ENCODE measurements at places on chromosomes 5 and 9.

DNA sequence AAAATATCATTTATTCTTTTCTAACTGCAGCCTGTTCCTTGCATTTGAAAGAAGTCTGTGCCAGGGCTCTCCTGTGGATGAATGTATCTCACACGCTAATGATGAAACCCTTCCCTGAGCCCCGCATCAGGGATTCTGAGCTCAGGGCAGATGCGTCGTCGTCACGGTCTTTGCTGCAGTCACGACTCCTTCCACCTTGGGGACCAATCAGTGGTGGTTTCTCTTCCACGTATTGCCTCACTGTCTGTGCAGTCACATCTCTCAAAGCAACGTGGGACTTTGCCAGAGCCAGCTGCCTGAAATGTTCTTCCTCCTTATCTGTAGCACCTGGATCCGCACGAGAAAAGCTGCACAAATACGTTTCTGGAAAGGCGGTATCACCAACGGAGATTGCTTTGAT, 13.9 kb upstream of the UBE2QL1 start:
- DNase-seq, result no peak

DNA sequence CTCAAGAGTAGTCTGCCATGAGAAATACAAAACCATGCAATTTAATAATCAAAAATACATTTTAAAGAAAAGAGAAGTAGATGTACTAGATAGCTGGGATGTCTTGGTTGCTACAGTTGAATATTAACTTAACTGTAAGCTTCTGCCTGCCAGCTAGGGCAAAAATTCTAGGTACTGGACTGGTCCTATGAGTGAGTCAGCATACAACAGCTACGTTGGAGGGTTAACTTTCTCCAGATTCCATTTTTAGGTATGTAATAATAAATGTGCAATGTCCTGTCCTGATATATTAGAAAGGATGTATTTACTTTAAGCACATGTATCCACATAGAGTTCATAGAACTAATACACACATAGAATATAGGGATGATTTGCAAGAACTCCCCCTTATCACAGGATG, 230.1 kb downstream of the CAAP1 start:
- DNase-seq, result no peak

DNA sequence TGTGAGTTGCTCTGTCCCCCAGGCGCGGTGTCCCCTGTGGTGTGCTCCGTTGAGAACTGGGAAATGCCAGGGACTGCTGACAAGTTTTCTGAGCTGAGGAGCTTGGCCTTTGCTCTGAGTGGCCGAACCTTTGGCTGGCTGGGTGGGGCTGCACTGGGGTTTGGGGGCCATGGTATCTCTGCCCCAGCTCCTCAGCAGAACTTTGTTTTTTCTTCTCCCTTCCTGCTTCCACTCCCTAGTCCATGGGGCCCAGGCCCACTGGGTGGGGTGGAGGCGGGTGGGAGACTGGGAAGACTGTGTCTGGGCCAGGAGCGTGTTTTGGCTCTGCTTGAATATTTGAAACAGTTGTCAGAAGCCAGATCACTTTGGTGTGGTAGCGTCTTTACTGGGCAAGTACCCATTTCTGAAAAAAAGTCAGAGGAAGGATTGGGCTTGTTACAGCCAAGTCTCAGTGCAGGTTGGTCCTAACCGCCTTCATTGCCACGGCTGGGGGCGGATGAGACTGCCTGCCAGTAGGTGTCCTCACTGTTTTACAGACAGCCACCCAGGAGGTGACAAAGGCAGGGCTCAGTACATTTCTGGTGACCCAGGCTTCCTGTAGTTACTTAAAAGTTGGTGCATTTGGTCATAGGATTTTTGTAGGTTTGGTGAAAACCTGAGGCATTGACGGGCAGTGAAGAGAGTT, 92.7 kb downstream of the DAB2IP start:
- no peak for DNase-seq

- no peak for DNase-seq
These were observed 60.1 kb downstream of the CDH18 start for GRCh38 chr5:19927919-19928318.

DNA sequence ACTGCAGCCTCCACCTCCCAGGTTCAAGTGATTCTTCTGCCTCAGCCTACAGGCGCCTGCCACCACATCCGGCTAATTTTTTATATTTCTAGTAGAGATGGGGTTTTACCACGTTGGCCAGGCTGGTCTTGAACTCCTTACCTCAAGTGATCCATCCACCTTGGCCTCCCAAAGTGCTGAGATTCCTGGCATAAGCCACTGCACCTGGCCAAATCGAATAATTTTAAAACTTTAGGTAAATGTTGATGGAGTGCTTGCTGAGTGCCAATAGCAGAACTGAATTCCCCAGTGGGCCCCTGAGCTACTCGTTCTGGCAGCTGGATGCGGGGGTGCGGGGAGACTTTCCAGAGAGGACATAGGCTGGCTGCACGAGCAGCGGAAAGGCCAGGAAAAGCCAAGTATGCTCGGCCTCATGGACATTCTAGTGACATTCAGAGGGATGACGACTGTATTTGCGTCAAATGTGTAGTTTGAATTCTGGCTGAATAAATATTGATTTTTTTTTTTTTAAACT, 16.8 kb downstream of the TRAF2 start:
- no peak for DNase-seq

GRCh38 chr5:150155258-150156026, at the start of gene PDGFRB:
PDGFRB (minus strand) TSS chr5:150155845; CDS start chr5:150137047, 18,798 bp downstream.
- DNase-seq, result no peak

DNA sequence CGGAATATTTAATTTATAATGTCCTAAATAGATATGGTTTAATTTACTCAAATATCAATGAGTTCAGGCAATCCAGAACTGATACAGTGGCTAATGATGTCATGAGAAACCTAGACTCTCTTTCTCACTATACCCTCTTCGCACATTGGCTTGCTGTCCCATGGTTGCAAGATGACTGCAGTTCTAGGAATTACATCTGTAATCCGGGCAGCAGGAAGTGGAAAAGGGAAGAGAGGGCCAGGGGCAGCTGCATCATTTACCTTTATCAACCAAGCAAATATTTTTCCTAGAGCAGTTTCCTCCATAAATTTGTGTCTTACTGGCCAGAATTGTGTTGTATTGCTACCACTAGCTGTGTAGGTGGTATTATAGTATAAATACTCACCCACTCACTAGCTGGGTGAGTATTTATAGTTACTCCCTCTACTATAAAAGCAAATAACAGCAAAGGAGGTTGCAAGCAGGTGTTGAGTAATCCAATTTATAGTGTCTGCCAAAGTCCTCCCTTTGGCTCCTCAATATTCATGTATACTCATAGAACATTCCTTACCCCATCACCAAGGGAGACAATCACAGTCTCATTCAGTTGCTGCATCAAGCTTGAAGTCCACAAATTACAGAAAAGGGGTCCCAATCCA, 168.8 kb downstream of the DROSHA start:
- no peak for DNase-seq

DNA sequence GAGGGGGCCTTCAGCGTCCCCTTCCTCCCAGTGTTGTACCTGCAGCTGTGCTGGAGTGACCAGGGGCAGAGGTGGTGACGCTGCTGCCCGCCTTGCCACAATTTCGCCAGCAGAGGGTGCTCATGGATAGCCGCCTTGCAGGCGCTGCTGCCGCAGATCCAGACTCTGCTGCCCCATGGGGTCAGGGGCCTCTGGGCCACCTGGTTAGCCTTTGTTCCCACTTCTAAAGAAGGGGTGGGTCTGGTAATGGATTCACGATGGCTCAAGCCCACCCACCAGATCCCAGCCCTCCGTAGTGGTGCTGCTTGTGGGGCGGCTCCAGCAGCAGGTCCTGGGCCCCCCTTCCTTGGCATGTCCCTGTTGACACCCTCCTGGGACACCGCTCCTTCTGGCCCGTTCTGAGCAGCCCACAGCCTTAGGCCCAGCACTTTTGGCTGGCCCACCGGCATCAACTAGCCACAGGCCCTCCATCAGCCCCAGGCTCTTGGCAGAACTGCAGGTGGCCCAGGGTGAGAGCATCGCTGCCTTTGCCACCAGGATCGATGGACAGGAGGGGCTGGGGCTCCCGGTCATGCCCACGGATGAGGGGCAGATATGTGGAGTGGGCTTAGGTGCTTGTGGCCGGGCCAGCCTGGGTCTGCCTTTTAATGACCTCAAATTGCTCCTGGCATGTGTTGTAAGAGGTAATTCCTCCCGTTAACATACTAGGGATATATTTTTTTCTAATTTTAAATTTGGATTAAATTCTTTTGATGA, 57.2 kb downstream of the COL5A1 start:
- peak; percentile 12 for DNase-seq

DNA sequence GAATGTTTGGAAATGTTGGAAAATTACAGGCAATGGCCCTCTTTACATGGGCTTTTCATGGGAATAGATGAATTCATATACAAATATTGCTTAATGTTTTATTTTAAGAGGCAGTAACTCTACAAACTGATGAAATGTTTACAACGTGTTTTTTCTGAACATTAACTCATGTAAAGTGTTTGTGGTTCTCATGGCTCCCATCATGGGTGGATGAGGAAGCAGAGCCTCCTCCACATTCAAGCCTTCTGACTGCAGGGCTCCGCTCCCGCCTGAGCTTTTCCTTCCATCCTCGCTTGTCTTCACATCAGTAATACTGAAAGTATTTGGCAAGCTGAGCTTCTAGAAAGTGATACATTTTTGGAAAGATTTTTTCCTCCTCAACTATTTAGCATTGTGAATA, 204.2 kb downstream of the ARHGAP26 start:
- DNase-seq, result no peak

DNA sequence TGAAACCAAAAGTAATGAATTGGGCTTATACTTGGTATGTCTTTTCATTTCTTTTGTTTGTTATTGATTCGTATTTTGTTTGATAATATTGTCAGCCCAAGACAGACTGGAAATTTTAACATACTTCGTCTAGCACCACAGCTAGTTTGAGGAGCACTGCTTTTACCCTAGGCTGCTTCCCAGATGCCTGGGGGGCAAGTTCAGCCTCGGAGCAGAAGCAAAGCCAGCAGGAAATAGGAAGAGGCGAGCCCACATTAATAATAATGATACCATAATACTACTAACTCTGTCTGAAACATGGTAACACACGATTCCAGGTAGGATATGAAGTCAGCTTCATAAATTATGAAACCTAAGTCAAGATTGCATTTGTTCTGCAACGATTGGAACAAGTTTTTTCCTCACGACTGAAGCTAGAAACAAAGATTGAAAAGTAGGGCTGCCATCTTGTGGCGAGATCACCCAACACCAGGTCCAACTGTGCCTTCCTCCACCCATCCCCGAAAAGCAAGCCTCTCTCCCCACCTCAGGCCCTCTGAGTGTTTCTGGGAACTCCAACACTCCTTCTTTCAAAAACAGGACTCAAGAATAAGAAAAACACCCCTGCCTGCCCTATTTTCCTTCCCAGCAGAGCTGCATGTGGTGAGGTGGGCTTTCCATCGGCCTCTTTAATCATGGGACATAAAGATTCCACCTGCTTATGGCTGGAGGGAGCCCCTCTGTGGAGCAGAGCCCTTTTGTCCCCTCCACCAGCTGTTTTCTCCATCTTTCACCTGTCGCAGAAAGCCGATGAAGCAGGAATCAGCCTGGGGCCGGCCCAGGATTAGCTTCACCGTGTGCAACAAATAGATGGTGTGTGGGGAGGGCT, 236.4 kb downstream of the CAAP1 start:
- no peak for DNase-seq

DNA sequence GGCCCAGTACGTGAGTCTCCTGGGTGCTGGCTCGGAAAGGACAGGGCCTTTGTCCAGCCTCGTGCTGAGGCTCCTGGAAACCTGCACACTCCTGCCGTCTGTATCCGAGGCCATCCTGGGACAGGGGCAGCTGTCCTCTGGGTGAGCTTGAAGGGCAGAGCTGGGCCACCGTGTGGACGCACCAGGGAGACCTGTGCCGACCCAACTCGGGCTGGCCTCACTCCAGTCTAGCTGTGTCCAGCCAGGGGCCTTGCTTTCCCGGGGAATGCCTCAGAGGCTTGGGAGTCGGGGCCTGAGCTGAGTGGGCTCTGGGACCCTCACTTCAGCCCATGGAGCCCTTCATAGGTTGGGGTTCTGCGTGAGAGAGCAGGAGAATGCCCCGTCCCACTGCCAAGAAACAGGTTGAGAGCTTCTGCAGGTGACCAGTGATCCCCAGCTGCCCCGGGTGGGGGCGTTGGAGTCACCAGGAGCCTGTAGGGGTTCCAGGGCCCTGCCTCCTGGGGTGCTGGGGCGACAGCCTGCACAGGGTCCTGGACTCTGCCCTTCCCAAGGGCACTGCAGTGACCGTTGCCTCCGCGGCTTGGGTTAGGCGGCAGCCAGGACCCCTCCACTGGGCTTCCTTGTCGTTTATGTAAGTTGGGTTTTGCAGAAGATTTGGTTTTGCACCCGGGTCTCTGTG, 60.1 kb downstream of the COL5A1 start:
- no peak for DNase-seq

- no peak for DNase-seq
These were observed 19.4 kb downstream of the PDCD1LG2 start for GRCh38 chr9:5529683-5530221.

DNA sequence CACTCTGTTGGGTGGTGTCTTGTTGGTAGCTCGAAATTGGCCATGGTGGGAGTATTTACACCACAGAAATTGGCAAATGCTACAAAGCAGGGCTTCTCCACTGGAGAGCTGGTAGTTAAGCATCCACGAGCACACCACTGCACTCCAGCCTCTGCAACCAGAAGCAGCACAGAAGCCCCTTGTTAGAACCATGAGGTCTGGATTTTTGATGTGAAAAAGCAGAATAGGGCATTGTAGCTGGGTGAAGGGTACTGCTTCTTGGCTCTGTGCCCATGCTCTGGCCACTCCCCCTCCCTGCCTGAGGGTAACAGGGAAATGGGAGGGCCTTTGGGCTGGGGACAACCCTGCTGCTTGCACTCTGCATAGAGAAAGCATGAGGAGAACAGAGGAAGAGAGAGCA, 81.2 kb upstream of the UBTD2 start:
- DNase-seq, result no peak

GRCh38 chr9:84293001-84293798, 47.4 kb downstream of the SLC28A3 start:
- DNase-seq, result no peak

DNA sequence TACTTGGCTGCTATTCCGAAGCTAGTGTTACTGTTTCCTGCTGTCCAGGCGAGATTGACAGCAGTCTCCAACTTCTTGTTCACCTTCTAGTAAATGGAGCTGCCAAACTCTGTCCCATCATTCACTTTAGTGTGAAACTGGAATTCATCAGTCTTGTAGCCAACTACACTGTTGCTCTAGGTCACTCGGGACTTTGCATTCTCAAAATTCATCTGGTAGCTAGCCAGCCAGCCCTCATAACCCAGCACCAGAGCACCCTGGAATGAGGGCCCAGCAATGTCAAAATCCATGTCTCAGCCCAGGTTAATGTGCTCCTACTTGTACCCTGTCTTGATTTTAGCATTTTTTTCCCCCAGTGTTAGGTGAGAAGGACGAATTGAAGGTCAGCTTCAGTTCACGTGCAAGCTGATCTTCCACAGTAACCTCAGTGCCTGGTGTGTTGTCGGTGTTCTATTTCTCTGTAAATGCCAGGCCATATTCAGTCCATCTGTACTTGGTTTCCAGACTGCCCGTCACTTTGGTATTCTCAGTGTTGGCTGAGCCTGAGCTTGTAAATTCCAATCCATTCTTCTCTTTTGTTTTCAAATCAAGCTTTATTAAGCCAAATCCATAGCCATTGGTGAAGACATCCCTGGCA, 28.9 kb downstream of the ZNF169 start:
- no peak for DNase-seq

- DNase-seq, result no peak
These were observed 322.2 kb downstream of the NDUFS4 start for GRCh38 chr5:53882676-53883031.
